ENCODE measurements at places on chromosomes 5 and 9.

- no peak for DNase-seq
These were observed 176.7 kb upstream of the FGF10 start for GRCh38 chr5:44565902-44566301.

GRCh38 chr5:31638345-31638744 lies 586 bp upstream of the PDZD2 start:
- DNase-seq = no peak

GRCh38 chr9:114592356-114592755 lies 4.8 kb downstream of the ATP6V1G1 start:
- DNase-seq = peak; percentile 10

- DNase-seq = no peak
These were observed 102.5 kb upstream of the SREK1 start for GRCh38 chr5:66041627-66042026.

DNA sequence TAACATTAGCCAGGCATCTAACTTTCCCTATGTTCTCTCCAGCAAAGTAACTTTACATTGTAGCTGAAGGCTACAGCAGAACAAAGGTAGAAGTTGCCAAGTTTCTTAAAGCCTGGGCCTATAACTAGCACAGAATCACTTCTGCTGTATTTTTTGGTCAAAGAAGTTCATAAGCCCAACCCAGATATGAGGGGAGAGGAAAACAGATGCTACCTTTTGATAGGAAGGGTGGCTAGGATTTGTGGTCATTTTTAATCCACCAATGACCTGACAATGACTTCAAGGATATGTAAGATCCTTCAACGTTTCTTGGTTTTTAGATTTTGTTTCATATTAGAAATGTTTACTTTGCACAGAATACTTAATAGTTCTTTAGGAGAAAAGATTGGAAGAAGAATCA lies 64.2 kb upstream of the RANBP3L start:
- no peak for DNase-seq

GRCh38 chr5:60495644-60496520 lies 204.1 kb downstream of the DEPDC1B start:
- peak; percentile 21 for DNase-seq

GRCh38 chr9:71928376-71928775 lies 16.9 kb downstream of the C9orf85 start:
- peak; percentile 50 for DNase-seq

- no peak for DNase-seq
These were observed 174.0 kb upstream of the DAB2 start for GRCh38 chr5:39598661-39599248.

- peak; percentile 22 for DNase-seq
These were observed 29.0 kb downstream of the KLHL3 start for GRCh38 chr5:137706841-137707240.

DNA sequence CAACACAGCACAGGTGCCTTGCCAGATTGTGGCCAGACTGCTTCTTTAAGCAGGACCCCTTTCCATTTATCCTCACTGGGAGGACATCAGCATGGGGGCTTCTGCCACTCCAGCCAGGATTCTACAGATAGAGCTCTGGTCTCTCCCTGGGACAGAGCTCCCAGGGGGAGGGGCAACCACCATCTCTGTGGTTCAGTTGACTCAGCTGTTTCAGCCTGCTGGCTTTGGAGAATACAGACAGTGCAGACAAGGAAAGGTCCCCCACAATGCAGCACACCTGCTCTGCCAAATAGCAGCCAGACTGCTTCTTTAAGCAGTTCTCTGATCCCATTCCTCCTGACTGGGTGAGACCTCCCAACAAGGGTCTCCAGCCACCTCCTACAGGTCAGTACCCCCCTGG lies 132.8 kb downstream of the OR2K2 start:
- no peak for DNase-seq

GRCh38 chr5:113237893-113238292 lies 196.9 kb downstream of the TSSK1B start:
- DNase-seq = no peak

GRCh38 chr5:33936004-33936380 lies 194 bp upstream of the RXFP3 start:
- DNase-seq = peak; percentile 50

DNA sequence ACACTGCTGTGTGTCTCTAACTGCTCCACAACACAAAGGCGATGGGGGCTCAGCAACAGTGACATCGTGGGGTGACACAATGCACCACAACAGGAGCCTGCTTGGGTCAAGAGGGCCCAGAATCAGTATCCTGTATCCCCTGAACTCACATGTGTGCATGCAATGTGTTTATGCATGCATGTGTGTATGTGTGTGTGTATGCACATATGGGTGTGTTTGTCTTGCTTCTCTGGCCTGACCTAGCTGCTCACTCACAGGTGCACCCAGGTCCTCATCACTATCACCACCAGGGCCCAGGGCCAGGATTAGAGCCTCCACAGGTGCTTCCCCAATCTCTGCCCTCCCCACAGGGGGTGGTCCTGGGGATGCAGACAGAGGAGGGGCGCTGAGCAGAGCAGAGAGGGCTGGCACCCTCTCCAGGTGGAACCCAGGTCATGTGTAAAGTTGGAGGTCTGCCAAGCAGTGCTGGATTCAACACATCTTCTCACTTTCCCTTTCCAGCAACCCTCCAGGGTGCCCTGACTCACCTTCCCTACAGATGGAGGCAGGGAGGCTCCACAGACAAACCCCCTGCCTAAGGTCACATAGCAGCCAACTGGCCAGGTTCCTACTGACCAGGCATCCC lies 18.1 kb upstream of the ZNF484 start:
- no peak for DNase-seq

DNA sequence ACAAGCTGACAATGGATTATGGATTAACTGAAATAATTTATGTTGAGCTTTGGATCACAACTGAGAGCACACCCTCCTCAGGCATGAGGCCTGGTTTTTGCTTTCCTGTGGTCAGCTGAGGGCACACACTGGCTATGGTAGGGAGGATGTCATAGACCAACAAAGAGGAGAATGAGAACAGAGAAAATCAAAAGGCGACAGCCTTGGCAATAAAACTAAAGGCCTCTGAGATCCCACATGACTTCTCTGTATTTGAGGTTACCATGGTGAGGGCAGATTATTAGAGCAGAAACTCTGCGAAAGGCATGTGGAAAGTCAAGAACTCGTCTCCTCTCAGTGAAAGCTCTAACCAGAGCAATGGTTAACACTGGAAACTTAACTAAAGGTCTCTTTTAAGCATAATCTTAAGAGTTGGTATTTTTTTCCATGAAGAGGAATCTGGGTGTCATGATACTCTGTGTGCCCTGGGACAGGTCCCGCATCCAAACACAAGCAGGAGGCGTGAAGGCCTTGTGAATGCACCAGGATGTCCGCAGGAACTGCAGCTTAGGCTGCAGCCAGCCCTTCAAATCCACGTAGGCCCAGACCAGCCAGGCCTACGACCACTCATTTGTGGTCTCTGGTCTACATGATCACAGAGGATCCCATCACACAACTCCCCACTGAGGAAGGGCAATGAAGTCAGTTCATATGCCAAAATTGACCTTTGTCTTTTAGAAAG lies 12.4 kb upstream of the MEIKIN start:
- DNase-seq = no peak

- DNase-seq = peak; percentile 79
These were observed 20.4 kb upstream of the IER5L start for GRCh38 chr9:129198319-129199043.

DNA sequence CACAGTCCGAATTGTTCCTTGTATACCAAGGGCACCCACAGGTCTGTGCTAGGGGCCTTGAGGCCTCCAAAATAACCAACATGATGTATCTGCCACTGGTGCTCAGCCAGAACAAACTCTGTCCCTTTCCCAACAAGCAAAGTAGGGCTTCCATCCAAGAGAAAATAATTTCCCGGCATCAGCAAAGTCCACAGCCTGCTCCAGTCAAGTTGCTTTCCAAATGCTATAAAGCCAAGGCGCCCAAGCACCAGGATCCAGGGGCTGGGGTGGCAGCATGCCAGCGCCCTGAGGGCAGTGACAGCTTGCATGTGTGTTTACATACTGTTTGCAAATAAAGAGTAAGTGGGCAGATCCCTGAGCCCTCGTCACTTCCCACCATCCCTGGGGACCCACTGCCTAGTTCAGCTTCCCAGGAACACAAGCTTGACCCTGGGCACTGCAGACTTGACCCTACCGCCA lies 155.9 kb downstream of the ERCC6L2 start:
- DNase-seq = no peak

DNA sequence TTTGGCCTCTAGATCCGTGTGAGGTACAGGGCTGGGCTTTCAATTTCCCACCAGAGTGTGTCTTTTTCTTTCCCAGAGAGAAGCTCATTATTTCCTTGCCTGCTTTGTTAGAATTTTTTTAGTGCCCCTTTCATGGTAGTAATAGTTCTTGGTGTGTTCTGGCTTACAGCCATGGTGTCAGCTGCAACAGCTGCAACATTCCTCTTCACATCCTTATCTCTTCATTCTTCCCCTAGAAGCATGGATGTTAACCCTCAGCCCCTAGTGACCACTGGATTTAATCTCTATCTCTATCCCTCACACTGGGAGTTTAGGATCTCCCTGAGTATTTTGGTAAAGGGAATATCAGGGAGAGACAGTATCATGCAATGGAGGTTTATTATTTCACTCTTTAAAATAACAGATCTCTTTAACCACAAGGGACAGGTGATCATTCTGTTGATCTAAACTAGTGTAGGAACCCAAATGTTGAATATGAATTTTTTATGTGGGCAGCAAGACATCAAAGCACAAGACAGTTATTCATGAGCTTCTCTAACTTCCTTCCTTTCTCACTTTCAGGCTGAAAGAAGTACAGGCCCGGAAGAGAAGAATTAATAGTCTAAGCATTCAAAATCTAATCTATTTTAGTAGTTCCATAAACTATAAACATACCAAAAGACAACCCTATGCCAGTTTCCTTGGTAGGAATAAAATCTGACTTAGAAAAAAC lies 160.2 kb downstream of the FAM170A start:
- no peak for DNase-seq

DNA sequence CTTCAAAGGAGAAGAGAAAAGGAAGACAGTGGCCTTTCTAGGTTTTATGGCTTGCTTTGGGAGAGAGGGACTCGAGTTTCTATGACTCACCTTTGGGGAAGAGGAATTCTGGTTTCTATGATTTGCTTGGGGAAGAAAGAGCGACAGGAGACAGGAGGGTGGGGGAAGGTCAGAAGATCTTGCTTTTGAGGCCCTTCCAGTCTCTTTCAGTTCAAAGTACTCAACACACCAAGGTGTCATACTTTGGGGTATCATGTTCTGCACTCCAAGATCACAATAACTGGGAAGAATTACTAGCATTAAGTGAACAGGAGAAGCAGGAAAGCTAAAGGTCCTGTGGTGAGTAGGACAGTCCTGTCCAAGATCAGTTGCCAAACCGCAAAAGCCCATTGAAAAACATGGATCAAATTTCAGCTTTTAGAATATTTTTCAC lies 324.5 kb downstream of the ARHGEF28 start:
- peak; percentile 60 for DNase-seq

All from fibroblast of upper back skin (primary cell).